NCI-H748 treated with DMSO at 0.1 percent for 48 hours (cell line): ENCODE measurements at places on chromosomes 1 and 21.
A peak's percentile ranks its signal among the peaks of the same experiment; 100 is the strongest.

DNA sequence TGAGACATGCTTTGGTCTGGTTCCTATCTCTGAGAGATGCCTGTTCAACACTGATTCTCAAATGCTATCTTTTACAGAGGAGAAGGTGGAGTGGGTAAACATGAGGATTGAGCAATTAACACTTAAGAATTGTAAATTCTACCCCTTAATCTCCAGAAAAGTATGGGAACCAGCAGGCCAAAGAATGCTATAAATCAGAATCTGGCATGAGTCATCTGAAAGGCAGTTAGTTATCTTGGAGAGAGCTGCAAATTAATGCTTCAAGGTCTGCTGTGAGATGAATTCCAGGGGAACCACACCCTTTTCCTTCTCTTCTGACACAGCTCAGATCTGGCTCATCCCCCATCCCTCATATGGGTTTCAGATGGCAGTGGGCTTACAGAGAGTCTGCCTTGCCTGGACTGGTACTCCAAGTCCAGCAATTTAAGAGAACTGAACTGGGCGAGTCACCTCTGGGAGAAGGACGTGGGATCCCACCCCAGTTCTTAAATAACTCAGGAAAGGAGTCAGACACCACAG, 5.2 kb downstream of the S100A10 start:
- DNase-seq = no peak

GRCh38 chr1:171267391-171267790, 19.1 kb downstream of the FMO1 start:
- DNase-seq = no peak

DNA sequence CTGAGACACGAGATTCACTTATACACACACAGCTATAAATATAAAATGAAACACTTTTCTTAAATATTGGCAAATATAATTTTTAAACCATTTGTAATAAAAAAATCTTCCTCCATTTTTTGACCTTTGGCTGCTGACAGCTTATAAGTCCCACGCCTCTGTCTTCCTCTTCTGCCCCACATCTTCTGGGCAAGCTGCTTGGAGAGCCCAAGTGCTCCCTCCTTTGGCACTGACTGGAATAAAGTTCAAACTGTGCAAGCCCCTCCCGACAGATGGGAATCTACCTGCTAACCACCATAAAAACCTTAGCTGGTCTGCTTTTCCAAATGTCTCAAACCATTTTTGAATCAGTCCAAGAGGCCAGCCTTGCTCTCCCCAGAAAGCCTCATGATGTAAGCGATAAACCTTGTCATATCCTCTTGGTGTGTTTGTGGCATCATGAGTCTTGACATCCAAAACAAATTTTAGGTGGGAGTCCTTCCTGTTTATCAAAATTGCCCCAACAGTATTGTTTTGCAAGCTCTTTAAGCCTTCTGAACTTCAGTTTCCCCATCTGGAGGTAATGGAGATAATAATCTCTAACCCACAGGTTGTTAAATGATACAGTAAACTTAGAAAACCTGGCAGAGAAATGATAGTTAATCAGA, 99.8 kb downstream of the SNX7 start:
- no peak for DNase-seq

- no peak for DNase-seq
Observed at GRCh38 chr1:115710859-115711624, 57.5 kb downstream of the CASQ2 start.

- DNase-seq = no peak
Observed at GRCh38 chr21:22679207-22679606, 1681.0 kb downstream of the NCAM2 start.

DNA sequence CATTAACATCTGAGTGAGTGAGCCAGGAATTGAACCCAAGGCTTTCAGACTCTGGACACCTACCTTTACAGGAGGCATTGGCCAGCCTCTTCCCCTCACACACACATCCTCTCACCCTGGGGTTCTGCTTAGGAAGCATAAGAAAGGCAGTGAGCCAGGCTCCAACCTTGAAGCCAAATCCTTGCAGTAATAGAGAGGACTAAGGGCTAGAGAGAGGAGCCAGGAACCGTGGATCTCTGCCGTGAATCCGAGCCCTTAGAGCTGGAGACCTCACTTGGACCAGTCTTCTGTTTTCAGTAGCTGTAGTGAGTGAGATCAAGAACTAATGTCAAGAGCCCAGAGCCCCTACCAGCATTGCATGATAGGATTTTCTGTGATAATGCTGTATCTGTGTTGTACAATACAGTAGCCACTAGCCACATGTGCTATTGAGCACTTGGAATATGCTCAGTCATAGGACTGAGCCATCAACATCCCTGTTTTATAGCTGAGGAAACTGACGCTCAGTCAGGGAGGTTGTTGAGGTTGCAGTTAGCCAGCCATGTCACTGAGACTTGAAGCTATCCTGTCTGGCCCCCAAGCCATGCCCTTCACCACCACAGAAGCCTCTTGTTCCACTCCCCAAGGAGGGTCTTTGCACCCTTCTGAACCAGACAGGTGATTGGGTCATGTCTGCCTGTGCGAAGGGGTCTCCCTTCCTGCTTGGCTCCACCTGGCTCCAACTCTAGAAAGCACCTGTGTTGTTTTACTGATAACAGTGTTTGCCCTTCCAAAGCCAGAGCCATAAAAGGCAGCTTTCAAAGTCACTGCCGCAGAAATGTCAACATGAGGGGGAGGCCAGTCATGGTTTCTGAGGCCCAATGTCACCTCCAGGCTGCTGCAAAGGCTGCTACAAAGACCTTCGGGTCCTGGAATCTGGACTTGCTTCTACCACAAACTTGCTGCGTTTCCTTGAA, 101.1 kb upstream of the JUN start:
- DNase-seq = peak; percentile 42

DNA sequence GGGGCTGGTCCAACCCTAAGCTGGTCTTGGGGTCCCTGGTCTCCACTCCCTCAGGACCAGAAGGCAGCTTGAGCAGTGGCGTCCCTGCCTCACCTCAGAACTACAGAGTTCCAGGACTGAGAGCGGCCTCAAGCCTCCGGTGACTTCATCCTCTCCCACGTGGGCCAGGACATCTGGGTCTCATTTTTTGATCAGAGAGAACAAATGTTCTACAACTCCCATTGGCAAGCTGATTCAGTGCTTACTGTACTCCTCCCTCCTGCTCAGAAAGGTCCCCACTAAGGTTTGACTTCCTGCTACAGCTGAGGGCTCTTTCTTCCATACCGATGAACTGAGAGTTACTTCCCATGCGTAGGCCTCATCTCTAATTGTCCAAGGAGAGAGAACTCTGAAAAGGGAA, 78.5 kb downstream of the PLXNA2 start:
- no peak for DNase-seq

GRCh38 chr1:229822026-229822425, 196.0 kb downstream of the URB2 start:
- no peak for DNase-seq

- no peak for DNase-seq
Observed at GRCh38 chr1:229689904-229690303, 63.9 kb downstream of the URB2 start.

DNA sequence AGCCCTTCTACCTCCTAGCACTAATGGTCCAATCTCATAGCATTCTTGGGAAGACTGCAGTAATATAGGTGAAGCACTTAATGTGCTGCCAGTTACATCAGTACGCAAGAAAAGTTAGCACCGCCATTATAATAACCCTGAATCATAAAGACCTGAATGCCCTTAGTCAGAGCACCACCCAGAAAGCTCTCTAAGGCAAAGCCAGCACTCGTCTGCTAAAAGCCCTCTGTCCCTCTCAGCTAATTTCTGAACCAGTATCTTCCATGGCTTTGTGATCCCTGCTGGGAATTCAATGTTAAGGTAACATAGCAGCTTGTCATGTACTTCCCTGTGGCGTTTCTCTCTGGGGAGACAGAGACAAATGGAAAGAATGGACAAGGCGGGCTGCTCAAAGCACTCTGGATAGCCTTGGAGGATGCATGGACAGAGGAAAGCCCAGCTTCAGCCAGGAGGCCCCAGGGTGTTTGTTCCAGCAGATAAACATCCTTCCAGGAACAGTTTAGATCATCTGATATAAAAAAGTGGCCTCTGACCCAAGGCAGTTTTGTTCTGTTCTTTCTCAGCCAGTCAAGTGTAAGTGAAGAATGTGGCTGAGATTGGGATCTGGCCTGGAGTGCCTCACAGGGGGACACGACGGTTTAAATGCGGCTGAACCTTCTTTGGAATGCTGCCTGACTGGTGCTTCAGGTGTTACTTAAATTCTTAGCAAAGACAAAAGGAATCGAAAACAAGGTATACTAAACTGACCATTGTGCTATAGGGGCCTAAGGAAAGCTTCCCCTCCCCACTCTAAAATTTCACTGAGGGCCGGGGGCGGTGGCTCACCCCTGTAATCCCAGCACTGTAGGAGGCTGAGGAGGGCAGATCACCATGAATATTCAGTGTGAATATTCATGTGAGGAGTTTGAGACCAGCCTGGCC, 58.1 kb upstream of the VTCN1 start:
- no peak for DNase-seq

DNA sequence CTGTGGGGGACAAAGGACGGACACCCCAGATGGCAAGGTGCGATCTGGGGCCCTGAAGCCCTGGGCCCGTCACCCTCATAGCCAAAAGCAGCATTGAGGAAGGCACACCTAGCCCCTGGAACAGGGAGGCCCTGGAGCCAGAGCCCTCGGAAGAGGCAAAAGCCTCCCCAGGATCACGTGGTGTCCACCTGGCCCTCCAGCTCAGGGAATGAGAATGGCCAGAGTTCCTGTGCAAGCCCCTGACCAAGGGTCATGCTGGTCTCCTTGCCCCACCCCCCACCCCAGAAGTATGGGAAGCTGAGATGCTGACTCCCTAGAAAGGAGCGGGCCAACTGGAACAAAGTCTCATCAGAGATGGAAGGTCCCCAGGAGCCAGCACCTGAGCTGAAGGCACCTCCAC, 1.0 kb upstream of the PDZK1IP1 start:
- no peak for DNase-seq

- DNase-seq = no peak
Observed at GRCh38 chr1:8939000-8939265, 6.7 kb upstream of the CA6 start.

DNA sequence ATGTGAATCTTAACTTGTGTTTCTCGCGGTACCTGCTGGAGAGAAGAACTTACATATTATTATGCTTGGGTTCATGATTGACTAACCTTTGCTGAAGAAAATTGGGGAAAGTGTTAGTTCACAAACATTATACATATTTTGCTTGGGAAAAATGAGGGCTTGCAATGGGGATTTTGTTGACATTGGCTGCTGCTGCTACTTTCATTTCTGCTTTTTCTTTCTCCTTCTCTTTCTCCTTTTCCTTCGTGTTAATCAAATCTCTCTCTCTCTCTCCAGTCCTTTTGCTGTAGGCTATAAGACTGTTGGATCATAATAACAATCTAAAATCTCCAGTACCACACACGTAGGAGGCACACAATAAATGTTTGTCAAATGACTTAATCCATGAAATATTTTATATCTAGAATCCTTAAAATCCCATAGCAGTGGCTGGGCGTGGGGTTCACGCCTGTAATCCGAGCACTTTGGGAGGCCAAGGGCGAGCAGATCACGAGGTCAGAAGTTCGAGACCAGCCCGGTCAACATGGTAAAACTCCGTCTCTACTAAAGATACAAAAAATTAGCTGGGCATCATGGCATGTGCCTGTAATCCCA, 23.0 kb downstream of the IRF2BP2 start:
- DNase-seq = no peak

DNA sequence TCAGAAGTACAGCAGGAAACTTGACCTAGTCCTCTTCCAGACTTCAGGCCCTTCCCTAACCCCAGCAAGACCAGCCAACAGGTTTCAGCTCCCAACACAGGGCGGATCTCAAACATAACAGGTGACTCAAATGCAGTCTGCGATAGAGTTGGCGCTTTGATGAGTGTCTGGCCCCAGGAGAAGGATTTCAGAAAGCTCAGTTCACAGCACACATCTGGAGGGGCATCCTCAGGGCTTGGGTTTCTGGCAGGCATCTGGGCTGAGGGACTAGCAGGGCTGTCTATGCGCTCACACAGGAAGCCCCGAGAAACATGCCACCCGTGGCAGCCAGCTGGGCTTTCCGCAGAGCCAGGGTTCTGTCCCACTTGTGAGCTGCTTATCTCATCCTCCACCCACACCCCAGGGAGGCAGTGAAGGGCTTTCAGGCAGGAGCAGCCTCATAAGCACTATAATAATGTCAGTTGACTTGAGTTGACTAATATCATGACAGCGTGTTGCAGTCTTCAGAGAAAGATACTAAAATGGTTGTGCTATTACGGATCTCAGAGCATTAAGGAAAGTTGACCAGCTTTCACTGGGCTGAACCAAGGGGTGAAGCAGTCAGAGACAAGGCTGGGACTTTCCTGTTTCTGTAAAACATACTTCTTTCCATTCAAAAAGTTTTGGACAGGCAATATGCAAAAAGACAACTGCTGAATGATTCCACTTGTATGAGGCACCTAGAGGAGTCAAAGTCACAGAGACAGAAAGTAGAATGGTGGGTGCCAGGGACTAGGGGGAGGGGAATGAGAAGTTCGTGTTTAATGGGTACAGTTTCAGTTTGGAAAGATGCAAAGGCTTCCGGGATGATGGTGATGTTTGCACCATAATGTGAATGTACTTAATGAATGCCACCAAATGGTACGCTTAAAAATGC, 233.0 kb upstream of the IRF2BP2 start:
- no peak for DNase-seq

- no peak for DNase-seq
Observed at GRCh38 chr1:114111731-114112641, 41.7 kb downstream of the SYT6 start.

GRCh38 chr1:31760471-31761470, 3.4 kb downstream of the ADGRB2 start:
- peak; percentile 23 for DNase-seq

DNA sequence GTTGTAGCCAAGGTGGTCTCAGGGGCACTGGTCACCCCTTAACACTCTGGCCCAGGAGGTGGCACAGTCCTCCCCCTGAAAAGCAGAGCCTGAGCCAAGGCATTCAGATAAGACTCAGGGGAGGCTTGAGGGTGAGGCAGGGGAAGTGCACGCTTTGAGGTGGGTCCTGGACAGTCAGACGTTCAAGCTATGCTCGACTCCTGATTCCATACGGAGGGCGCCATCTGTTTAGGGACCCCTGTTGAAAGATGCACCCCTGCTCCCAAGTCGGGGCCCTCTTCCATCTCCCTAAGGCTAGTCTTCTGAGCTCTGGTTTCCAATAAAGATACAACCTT, 12.9 kb upstream of the CHI3L1 start:
- DNase-seq = no peak

DNA sequence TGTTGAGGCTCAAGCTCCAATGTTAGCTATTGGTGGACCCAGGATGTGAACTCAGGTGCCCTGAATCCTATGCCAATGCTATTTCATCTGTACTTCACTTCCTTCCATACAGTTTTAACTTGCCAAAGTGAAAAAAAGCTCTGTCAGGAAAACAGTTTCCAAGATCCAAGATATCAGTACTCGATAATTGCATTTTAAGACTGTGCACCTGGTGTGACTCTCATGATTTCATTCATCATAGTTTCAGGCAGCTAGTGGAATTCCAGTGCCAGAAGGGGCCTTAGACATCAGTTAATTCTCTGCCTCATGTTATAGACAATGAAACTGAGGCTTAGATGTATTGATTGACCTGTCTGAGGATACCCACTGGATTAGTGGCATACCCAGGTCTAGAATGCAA, 26.5 kb upstream of the LEPR start:
- DNase-seq = no peak

GRCh38 chr21:17964716-17965115, 145.6 kb upstream of the C21orf91 start:
- no peak for DNase-seq

GRCh38 chr1:245160288-245160687, 5.5 kb downstream of the KIF26B start:
- no peak for DNase-seq
